ENCODE measurements at places on chromosomes 13 and 19. TPM values are rescaled to one million over a fixed set of nuclear protein-coding genes. Genes with fewer than 3 reads are reported as not detected.

The SIGLEC12 gene
- polyA plus RNA-seq: not detected

The LILRB1 gene
- polyA plus RNA-seq: not detected

The IQCN gene
- polyA plus RNA-seq: not detected

The EBI3 gene
- 0.05 TPM for polyA plus RNA-seq

The BCAM gene
- polyA plus RNA-seq: 28.4 TPM

The OR7D2 gene
- polyA plus RNA-seq: not detected

The PTH2 gene
- polyA plus RNA-seq: not detected

The MBD3L2 gene
- polyA plus RNA-seq: not detected
